ENCODE measurements at places on chromosomes 3 and 15.

DNA sequence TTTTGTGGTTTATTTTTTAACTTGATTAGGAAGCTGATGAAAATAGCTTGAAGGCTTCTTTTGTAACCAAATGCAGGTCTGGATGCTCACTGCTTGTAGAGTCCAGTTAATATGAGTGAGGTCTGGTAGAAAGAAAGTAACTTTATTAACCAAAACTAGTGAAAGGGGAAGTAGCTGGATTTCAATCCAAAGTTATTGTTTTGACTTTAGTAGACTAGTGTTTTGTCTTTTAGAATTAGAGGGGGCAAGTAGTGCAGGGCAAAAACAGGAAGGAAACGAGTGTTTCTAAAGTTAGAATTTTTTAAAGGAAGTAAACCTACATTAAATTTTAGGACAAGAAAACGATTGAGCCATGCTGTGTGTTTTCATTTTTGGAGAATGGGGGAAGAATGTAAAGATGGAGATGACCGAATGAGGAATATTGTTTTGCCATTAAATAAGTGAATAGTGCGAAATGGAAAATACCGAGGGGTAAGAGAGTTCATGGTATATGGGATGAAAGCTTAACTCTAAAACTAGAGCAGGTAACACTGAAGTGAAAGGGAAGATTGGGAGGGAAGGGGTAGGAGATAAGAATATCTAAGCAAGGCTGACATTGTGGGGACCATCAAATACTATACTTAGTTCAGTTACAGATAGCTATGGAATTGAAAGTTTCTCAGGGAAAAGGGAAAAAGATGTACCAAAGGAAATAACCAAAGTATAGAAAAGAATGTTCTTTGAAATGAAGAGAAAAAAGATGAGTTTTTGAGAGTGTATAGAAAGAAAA lies 40.0 kb downstream of the USP3 start:
- DNase-seq, result no peak

DNA sequence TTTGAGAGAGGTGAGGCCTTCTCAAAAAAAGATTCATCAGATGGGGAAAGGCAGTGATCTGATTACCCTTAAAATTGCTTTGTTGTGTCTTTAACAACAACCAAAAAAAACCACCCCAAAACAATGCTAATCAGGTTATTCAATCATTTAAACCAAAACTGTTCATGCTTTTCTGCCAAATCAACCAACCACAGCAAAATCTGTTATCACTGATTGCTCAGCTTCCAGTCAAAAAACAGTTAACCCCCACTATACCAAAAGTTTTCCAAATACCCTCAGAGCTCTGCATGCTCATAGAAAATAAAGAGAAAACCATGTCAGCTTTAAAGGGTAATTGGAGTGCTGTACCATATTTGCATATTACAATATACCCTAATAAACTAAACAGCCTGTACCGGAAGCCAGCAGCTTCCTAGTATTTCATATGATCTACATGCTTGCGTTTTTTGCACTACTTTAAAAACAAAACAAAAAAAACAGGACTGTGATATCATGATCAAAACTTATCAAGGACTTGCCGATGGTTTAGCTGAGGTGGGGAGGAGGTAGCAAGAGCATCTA lies 22.8 kb downstream of the SATB1 start:
- no peak for DNase-seq

GRCh38 chr3:33991673-33992072 lies 193.2 kb downstream of the PDCD6IP start:
- DNase-seq, result no peak

DNA sequence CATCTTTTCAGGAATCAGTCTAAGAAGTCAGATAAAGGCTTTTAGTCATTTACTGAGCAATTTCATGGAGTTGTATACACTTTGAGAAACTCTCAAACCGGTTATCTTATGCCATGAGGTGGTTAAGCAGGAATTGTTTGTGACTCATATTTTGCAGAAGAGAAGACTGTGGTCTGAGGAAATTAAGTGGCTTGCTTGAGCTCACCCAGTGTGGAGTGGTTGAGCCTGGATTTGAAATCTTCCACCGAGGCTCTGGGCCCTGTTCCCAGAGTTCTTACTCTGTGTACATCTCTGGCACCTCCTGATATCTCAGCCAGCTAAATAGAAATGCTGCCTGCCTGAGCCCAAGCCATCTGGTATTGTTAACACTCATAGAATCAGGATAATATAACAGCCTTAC lies 37.8 kb upstream of the BCL6 start:
- no peak for DNase-seq

DNA sequence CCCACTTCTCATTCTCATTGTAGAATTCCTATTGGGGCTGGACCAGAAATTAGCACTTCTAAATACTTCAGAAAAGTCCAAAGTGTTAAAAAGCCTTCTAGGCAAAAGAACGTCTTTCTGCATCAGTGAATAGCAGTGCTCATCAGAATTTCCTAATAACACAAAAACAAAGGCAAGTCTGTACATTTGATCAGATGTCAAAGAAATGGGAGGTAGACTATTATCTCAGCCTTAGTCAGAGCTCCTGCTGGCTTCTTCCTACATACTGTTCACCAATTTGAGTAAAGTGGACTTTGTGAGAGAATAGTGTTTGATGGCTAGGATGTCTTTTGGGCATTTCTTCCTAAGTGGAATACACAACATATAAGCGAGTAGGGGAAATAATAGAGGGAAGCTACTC lies 48.7 kb downstream of the FOXB1 start:
- DNase-seq, result no peak

DNA sequence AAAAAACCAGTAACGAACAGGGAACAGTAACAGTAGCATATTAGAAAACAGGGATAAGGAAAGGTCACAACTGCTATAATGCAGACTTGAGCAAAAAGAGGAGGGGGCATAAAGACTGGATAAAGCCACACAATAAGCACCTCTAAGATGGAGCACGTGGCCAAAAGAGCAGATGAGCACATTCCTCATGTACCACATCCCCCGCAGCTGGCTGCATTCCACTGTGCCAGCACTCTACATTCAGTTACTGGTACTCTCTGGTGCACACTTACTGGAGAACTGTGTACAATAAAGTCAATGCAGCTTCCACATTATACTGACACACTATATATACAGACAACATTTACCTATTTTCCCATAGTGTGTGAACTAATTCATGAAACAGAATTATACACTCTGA lies 64.7 kb downstream of the UBE3A start:
- no peak for DNase-seq

DNA sequence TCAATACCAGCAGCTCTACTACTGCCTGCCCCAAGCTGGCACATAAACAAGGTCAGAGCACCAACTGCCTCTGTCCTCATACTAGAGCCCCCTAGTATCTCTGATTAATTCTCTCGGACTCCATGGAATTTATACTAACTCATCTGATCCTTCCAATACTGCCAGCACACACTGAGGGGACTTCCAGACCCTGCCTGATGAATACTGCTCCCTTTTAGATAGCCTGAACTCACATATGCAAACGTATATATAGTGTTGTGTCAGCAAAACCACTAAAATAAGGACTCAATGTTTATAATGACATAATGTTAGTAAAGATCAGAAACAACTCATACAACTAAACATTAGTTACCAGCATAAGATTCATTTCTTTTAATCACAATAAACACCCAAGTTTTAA lies 25.0 kb downstream of the CEP70 start:
- DNase-seq, result no peak

DNA sequence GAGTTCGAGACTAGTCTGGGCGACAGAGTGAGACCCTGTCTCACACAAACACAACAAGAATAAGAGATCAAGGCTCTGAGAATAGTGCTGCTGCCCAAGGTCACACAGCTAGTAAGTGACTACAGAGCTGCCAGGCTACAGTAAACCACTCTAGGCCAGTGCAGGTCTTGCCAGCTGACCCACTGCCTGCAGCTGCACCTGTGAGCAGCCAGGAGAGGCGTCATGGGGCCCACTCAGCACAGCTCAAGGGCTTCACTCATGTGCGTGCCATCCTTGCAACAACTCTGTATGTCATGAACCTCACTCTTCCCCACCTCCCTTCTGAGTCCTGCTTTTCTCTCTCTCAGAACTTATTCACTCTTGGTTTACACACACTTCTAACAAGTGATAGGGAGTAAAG lies 176.7 kb downstream of the SMAD6 start:
- DNase-seq, result no peak

DNA sequence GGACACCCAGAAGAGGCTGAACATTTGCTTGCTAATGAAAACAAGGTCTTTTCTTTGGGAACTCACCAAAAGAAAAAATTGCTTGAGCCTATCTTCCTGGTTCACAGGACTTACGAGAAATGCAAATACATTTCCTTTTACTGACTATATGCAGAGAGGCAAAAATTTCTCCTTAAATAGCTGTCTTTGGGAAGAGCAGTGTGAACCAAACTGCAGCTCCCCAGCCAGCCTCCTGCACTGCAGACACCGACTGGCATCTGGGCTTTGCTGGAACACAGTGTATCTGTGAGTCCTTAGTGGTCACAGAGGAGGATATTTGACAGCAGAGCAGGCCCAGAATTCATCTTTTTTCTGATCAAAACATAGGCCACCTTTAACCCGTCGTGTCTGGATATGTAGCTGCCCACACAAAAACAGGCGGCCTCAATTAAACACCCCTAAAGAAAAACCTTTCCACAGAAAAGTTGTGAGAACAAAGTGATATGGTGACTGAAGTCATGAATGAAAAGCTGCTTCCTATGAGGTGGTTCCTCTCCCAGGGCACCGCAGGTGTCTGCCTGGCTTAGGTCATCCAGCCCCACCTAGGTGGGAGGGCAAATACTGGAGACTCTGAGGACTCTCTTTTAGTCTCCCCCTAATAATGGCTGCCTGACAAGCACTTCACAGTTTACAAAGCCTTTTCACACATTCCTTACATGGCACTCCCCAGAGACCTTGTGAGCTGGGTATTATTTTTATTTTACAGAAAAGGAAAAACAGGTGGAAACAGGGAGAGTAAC lies 46.1 kb upstream of the TMEM158 start:
- no peak for DNase-seq

DNA sequence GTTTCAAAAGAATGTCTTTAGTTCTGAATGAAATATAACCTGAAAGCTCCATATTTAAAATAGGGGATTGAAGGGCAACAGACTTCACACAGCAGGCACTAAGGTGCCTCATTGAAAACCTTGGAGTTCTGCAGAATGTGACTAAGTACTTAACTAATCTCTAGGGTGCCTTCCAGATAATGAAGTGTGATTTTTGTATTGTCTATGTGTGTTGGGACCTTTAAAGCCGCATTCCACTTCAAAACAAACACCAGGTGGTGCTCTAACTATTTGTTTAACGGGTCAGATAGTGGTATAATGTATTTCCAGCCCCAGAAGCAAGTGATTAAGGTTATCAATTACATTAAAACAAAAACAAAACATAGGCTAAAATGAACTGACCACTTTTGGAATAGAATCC lies 28.0 kb downstream of the TFG start:
- no peak for DNase-seq

- no peak for DNase-seq
Observed at GRCh38 chr3:164479978-164480377, 598.3 kb downstream of the SI start.

GRCh38 chr3:99627062-99627826 lies 11.2 kb upstream of the COL8A1 start:
- DNase-seq, result no peak

GRCh38 chr3:132210476-132211346 lies 106.5 kb upstream of the ACP3 start:
- DNase-seq, result no peak

GRCh38 chr3:178436773-178437172 lies 99.5 kb upstream of the KCNMB2 start:
- DNase-seq, result no peak

DNA sequence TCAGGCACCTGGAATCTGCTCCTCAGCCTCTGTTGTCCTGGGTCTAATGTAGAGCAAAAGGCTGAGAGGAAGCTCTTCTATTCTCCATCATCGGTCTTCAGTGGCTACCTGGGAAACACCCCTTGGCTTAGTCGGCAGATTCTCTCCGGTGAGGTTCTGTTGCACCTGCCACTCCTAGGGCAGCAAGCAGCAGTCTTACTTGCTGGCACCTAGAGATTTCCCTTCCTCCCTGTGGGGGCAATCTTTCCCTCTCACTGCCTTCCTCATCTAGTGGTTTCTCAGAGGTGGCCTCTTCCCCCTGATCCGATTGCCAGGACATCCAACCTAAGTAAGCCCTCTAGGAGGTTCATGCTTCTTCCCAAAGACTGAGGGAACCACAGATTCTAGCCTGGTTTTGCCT lies 60.8 kb downstream of the PLS1 start:
- no peak for DNase-seq

Measured in tibial nerve (tissue), 4 donors.